Right atrium auricular region (tissue), 2 donors: ENCODE measurements at places on chromosomes 5 and 9. TPM values are rescaled to one million over a fixed set of nuclear protein-coding genes. Genes with fewer than 3 reads are reported as not detected.

- no peak for DNase-seq
These were observed 14.0 kb upstream of the LOX start for GRCh38 chr5:122091936-122092600.

DNA sequence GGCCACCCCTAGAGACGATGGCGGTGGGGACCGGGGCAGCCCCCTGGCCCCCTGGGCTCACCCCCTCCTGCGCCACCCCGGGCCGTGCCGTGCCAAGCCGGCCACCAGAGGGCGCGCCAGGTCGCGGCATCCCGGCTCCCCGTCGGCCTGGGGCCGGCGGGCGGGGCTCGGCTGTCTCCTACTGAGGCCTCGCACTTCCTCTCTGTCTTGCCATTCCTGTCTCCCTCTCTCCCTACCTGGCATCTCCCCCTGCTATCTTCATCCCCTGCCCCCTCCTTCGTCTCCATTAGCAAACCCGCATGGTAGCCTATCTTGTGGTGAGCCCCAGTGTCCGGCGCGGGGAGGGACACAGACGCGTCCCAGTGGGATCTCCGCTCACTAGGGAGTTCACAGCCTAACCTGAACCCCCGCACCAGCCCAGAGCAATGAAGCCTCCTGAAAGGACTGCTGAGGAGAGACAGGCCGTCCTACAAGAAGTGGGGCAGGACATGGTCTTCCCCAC is 29.8 kb upstream of the FABP6 start:
- no peak for DNase-seq

Gene AMBP
- not detected for total RNA-seq

Gene TSLP
- total RNA-seq: 1.8 TPM

Gene ITGA1
- total RNA-seq: 13.2 TPM

Gene MAMDC4
- 2.0 TPM for total RNA-seq

Gene NPDC1
- total RNA-seq: 57.8 TPM
